ENCODE measurements at places on chromosomes 16 and 17.

- DNase-seq = no peak
Measured at GRCh38 chr16:72721981-72722380, 325.9 kb downstream of the ZFHX3 start.

DNA sequence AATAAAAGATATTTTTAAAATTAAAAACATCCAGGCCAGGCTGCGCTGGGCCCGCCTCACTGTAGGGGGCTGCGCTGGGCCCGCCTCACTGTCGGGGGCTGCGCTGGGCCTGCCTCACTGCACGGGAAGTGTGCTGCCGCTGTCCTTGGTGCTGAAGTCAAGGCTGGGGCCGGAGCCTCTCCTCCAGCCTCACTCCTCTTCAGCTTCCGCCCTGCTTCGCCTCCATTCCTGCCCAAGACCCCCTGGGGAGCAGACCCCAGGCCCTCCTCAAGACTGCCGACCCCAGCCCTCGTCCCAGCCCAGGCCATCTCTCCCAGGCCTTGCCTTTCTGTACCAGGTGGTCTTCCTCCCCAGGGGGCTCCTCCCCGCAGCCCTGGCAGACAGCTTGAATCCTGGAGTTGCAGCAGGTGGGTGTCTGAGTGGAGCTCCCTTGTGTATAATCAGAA is 26.2 kb downstream of the ENDOV start:
- DNase-seq = peak; percentile 63

GRCh38 chr17:57895382-57896060 is 45.7 kb upstream of the MRPS23 start:
- no peak for DNase-seq

- peak; percentile 24 for DNase-seq
Measured at GRCh38 chr17:57514614-57515013, 230.5 kb downstream of the CCDC182 start.

DNA sequence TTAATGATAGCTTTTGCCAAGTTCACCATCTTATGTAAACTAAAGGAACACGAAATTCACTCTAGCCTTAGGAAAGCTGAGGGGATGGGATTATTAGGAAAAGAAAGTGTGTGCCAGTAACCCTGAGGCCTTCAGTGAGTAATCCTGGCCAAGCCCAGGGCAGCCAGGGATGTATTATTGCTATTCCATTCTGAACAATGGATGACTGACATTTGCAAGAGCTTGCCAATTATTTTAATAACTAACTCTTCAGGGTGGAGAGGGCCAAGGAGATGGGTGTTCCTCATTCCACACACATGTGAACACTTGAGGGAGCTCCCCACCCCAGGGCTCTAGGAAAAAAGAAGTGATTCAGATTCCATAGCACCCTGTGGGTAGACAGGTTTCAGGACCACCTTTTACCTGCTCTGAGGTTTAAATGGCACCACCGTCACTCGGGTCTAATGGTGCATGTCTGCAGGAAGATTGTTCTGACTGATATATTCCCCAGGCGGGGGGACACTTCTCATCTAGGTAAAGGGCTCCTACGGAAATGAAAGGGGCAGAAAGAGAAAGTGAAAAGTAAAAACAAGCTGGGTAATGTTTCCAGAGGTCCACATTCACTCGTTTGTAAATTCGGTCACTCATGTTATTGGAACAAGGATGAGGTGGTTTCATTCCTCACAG is 41.5 kb downstream of the TK2 start:
- no peak for DNase-seq

DNA sequence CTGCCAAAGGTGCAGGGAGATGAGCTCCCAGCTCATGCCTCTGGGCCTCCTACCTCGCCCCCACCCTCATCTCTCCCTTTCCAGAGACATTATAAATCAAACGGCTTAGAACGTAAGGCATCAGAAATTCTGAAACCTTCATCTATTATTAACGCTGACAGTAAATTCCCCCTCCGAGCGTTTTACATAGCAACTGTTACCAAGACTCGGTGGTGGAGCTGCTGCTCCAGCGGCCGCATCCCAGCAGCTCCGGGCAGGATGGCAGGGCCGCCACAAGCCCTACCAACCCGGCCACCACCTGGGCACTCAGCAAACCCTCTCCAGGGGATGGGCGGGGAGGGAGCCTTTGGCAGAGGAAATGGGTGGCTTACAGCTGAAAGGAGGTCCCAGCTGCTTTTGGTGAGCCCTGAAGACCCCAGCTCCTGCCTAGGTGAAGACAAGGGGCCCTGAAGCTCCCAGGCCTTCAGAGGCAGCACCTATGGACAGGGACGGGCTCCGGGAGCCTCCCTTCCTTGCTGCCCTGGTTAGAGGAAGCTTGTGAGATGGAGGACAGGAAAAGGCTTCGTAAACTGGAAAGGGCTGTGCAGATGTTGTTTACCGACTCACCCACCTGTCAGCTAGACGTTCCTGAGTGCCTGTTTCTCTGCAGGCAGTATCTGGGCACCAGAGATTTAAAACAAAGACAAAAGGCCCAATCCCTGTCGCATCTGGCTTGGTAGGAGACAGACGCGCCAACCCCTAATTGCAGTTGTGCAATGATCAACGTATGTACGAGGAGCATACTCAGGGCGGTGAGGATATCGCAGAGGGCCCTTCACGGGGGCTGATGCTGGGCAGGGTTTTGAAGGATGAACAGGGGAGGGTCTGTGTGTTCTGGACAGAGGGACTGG is 76.9 kb downstream of the RAI1 start:
- DNase-seq = no peak

- peak; percentile 45 for DNase-seq
Measured at GRCh38 chr17:21239680-21240368, 13.4 kb downstream of the NATD1 start.

DNA sequence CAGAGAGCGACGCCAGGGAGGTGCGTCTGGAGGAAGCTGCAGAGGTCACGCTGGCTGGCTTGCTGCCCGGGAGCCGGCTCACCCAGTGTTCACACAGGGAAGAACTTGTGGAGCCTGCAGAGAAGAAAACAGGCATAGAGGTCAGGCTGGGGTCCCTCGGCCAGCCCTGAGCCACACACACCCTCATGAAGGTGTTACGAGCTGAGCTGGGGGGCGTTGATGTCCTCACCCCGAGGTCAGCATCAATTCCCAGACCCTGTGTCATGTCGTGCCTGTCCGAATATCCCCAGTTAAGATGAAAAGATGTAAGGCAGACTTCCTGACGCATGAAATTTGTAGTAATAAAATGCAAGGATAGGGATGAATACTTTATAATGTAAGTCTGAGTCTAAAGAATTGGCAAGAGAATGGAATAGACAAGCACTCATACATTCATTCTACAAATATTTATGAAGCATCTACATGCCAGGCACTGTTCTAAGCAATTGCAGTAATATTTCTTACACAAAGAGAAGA is 77.1 kb downstream of the USP31 start:
- DNase-seq = no peak

DNA sequence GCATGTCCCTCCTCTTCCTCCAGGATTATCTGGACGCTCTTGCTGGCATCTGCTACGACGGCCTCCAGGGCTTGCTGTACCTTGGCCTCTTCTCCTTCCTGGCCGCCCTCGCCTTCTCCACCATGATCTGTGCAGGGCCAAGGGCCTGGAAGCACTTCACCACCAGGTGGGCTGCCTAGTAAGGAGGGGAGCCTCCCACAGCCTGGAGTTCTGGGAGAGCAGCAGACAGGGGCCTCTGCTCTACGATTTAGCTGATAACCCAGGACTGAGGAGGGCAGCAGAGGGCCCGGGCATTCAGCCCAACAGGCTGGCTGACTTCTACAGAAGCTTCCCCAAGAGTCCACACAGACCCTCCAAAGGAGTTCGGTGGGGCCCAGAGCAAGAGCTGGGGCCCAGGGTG is 21.8 kb upstream of the DNAI2 start:
- no peak for DNase-seq

All from suppressor macrophage treated with lipopolysaccharide for 1 hour (primary cell).